ENCODE measurements at places on chromosomes 7 and 10. TPM values are rescaled to one million over a fixed set of nuclear protein-coding genes. Genes with fewer than 3 reads are reported as not detected.

The ZRANB1 gene
- total RNA-seq: 13.6 TPM

The SLC18A3 gene
- 0.14 TPM for total RNA-seq

The MCM10 gene
- 5.0 TPM for total RNA-seq

The UPK3B gene
- total RNA-seq: 2.5 TPM

The MMD2 gene
- total RNA-seq: not detected

The FOXK1 gene
- total RNA-seq: 19.9 TPM

The TMEM196 gene
- total RNA-seq: not detected

The CYP26C1 gene
- 0.14 TPM for total RNA-seq

The ITIH5 gene
- total RNA-seq: 2.8 TPM

The JCAD gene
- total RNA-seq: 1.8 TPM

Measured in left colon (tissue), 2 donors.